Right forelimb (tissue), 1 donor: ENCODE measurements at places on chromosomes 1 and 21.

DNA sequence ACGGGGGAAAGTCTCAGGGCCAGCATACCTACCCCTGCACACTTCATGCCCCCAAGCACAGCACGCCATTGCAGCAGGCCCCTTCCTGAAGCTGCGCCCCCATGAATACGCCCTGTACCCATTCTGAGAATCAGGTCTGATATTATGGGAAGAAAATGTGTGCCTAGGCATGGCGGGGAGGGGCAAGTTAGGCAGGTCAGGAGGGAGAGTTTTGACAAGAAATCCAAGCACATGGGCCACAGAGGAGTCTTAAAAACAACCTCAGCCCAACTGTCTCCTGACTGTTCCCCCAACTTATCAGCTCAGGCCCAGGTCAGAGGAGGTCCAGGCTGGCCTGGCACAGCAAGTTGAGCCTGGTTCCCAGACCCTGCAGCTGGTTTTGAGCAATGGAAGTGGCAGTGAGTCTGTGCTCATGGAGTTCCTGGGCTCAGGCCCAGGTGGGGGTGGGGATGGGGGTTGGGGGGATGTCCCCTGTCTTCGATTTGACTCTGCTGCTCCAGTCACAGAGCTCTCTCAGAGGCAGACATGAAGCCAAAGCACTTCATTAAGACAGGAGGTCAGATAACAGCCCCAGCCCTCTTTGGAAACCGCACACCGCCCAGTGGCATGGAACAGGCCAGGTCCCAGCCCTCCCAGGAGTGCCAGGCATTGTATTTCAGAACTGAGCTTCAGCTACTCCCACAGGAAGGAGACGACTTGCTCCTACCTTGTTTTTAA is 20.6 kb upstream of the BCAR3 start:
- DNase-seq, result no peak

DNA sequence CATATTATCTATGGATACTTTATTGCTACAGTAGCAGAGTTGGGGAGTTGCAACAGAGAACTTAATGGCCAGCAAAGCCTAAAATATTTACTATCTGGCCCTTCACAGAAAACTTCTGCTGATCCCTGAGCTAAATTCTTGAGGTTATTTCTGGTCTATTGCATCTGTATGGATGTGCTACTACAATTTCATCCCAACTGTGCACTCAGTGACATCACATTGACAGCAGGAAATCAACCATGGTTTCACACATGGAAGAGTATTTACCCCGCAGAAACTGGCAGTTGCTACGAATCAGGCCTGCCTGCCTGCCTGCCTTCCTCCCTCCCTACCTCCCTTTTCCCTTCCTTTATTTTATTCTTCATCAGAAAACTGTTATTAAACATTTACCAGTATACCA is 12.1 kb downstream of the CLCA2 start:
- DNase-seq, result no peak

DNA sequence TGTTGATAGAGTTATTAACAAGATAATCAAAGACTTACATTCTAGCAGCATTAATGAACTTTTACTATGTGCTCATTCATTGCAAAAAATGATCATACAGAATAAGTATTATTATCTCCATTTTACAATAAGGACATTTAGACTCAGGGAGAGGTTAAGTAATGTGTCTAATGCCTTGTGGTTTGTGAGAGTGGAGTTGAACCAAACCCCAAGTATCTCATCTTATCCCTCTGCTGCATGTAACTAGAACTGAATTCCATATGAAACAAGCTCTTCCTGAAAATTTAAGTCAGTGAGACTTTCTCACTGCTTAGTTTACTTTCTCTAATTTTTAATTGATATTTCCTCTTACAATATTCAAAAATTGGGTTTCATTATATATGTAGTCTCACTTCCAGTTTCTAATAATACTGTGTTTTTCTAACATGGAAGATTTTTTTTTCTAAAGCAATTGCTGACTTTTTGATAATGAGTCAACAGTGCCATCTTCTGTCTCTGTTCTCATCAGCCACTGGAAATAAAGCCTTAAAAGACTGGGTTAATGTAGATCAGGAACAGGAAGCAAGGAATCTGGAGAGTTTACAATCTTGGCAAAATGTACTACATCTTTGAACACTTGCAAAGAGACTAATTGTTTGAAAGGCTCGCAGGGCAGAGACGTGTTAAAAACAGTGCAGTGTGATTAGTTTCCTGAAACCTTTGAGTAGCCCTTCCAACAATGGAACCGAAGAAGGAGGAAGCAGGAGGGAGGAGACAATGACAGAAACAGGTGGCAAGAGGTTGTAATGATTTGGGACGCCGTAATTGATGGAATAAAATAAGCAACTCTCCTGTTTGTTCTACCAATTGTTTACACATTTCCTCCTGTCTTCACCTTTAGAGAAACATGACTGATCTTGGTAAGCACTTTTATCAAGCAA is 567.6 kb downstream of the MRPL39 start:
- no peak for DNase-seq

- DNase-seq, result peak; percentile 59
Observed at GRCh38 chr1:147496571-147497210, 44.6 kb upstream of the BCL9 start.

GRCh38 chr1:170360601-170361000 is 171.4 kb upstream of the GORAB start:
- no peak for DNase-seq
